Retina (tissue), 1 donor: ENCODE measurements at places on chromosomes 1 and 21.

DNA sequence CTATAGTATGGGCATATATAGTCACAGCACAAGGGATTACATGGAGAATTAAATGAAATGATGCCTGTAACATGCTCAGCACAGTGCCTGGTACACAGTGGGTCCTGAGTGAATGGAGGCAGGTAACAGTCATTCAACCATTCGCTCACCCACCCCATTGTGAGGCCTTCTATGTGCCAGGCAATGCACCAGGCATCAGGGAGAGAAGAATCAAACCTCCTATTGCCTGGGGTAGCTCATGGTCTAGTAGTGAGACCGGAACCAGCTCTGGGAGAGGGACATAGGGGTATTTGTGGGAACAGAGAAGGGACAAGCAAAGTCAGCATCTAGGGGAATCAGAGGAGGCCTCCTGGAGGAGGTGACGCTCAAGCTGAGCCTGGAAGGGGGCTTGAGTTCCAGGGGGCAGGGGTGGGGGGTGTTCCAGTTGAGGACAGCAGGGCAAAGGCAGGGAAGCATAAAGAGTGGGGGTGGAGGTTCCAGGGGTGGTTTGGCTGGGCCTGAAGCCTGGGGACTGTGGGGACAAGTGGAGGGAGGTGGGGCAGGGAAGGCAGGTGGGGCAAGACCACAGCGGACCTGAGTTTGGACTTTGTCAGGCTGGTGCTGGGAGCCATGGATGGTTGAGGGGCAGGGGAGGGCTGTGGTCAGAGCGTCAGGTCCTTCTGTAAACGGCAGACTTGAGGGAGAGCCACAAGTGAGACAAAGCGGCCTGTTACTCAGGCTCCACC lies 591.6 kb downstream of the PTPRU start:
- no peak for DNase-seq

DNA sequence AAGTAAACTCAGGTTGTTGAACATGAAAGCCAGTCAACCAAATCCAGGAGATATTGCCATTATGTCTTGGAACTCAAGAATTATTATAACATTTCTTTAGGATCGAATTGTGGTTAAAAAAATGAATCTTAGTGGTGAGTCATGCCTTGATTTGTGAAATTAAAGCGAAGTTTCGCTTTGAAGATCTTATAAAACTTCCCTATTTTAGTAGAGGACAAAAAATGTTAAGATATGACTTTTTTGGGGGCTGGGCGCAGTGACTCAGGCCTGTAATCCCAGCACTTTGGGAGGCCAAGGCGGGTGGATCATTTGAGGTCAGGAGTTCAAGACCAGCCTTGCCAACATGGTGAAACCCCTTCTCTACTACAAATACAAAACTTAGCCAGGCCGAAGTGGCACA lies 39.5 kb upstream of the PTBP2 start:
- no peak for DNase-seq

DNA sequence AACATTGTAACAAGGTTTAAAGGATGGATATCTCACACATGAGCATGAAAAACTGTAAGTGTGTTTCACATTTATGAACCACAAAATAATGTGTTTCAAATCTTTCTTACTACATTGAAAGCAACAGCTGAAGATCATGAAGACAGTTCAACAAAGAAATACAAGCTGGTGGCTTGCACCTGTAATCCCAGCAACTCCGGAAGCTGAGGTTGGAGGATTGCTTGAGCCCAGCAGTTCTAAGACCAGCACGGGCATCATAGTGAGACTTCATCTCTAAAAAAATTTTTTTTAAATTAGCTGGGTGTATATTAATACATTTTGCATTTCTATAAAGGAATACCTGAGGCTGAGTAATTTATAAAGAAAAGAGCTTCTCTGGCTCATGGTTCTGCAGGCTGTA lies 27.1 kb upstream of the C1orf198 start:
- DNase-seq: no peak

DNA sequence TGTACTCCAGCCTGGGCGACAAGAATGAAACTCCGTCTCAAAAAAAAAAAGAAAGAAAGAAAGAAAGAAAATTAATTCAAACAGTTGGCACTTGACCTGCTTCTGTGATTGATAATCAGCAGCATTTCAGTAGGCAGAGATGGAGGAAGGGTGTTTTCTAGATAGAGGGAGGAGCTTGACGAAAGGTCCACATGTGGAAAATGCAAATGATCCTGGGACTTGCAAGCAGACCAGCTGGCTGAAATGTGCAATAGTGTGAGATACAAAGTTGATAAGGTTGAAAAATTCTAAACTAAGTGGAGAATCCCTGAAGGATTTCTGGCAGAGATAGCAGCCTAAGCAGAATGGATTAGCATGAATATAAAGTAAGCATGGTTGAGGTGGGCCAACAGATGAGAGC lies 4.2 kb downstream of the ELAPOR1 start:
- no peak for DNase-seq

DNA sequence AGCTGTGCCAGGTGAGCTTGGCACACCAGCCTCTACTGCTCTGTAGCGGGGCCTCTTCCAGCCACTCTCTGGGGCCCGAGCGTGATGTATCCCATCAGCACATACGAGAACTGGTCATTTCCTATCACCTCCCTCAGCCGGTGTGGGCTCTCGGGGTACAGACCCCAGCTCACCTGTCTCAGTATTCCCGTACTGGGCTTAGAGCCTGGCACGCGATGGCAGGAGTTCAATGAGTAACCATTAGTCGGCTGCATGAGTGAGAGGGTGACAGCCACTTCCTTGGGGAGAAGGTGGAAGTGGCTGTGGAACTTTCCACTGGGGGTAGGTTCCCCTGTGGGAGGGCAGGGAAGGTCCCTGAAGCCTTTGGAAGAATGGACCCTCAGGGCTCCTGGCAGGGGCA lies 46.1 kb downstream of the ECE1 start:
- no peak for DNase-seq

- DNase-seq: peak; percentile 16
Measured at GRCh38 chr1:176364236-176364905, 98.6 kb upstream of the PAPPA2 start.

- no peak for DNase-seq
Measured at GRCh38 chr1:234923626-234924025, 205.0 kb downstream of the TOMM20 start.

DNA sequence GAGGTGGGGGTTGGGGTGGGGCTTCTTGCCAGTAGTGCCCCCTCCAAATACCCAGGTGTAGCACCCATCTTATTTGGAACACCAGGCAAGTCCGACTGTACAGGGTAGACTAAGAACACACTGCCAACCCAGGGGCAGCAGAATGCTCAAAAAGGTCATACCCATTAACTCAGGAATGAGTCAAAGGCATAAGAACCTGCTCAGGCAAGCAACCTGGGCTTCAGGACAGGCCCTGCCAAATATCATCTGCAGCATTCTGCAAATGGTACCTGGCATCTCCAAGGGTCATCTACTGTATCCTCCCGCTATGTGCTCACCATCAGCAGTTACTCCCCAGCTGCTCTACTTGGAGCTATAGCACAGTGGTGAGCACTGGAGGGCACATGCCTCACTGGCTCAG lies 19.4 kb downstream of the PEA15 start:
- no peak for DNase-seq

- no peak for DNase-seq
Measured at GRCh38 chr1:32759521-32759981, 57.0 kb upstream of the SYNC start.

- peak; percentile 68 for DNase-seq
Measured at GRCh38 chr1:34918977-34919561, 10.4 kb downstream of the DLGAP3 start.

DNA sequence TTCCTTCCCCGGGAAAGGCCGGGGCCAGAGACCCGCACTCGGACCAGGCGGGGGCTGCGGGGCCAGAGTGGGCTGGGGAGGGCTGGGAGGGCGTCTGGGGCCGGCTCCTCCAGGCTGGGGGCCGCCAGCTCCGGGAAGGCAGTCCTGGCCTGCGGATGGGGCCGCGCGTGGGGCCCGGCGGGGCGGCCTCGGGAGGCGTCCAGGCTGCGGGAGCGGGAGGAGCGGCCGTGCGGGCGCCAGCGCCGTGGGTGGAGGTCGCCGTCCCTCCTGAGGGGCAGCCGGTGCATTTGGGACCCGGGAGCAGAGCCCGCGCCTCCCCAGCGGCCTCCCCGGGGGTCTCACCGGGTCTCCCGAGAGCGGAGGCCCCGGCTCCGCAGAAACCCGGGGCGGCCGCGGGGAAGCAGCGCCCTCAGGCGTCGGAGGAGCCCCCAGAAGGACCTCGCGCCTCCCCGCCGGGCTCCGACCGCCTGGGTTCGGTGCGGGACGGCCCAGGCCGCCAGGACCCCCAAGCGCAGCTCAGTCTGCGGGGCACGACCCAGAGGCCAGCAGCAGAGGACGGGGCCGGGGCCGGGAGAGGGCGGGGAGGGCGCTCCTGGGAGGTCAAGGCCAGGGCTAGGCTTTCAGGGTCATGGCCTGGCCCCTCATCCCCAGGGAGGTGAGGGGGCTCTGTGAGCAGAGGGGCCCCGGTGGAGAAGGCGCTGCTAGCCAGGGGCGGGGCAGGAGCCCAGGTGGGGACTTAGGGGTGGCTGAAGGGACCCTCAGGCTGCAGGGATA lies 7.2 kb upstream of the SLX9 start:
- DNase-seq: peak; percentile 53

GRCh38 chr1:24827379-24828135 lies 82.3 kb downstream of the CLIC4 start:
- DNase-seq: no peak

DNA sequence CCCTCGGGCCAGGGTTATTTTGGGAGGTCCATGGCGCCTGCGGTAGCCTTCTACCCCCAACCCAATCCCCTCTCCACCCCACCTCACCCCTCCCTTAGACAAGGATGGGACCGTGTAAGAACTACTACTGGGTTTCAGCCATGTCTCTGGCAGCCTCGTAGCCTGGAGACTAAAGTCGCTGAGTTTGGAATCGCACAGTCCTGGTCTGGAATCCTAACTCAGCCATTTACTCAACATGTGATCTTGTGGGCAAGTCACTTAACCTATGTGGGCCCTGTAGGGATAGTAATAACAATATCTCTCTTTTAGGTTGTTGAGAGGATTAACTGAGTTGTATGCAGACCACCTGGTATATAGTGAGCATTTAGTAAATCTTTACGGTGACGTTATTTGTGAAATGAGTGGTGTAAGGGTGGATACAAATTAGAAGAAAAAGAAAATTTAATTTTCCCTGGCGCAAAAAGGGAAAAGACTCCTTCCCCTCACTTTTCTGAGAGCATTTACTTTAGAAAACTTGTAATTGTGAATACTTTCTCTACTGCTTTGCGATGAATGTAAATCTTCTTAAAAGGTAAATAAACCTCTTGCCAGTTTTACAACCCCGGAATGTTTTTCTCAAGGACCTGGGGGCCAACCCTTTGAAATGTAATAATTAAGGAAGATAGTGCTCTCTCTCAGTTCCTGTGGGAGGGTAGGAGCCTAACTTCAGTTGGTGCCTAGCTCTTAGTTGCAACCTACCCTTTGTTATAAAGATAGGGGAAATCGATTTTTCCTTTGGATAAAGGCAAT lies 615 bp upstream of the MRPS15 start:
- no peak for DNase-seq

DNA sequence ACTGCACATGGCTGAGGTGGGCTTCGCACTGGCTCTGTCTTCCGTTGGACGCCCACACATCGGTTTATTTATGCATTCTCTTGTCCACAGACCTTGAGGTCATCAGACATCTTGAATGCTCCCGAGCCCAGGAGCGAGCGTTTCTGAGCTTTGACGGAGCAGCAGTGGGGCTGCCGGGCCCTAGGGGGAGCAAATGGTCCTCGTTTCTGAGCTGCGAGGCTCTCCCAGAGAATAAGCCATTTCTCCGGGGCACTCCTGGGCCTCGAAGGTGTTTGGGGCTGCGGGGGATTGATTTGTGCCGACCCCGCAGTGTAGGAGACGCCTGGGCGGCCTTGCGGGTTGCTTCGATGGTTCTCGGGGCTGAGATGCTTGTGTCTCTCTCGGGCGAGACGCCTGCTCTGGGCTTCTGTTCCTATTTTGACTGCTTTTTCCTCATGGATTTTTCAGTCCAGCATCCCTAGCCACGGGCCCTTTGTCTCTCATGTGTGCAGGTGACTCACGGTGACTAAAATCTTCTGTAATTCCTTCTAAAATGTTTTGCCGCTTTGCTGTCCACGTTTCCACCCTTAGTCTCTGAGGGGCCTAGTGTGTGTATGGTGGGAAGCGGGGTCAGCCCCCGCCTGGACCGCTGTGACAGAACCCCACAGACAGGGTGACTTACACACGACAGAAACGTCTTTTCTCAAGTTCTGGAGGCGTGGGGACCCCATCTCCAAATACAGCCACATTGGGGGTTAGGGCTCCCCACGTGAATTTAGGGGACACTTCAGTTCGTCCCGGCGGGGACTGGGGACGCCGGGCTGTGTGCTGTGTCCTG lies 62.1 kb downstream of the FAAP20 start:
- DNase-seq: peak; percentile 78

DNA sequence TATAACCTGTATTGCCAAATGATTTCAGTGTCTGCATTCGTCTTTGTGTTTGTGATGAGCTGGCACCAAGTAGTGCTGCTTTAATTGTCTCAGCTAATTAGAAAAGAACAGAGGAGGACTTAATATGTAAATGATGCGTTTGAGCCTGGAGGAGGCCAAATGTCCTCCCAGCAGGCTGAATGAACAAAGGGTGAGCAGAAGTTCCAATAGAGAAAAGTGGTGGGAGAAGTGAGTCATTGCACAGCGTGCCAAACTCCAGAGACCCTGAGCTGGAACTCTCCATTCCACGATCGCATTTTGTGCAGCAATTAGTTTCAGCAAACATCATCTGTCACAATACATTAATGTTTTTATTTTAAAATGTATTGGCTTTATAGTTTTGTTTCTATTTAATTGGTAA lies 17.9 kb downstream of the ETV3L start:
- no peak for DNase-seq

DNA sequence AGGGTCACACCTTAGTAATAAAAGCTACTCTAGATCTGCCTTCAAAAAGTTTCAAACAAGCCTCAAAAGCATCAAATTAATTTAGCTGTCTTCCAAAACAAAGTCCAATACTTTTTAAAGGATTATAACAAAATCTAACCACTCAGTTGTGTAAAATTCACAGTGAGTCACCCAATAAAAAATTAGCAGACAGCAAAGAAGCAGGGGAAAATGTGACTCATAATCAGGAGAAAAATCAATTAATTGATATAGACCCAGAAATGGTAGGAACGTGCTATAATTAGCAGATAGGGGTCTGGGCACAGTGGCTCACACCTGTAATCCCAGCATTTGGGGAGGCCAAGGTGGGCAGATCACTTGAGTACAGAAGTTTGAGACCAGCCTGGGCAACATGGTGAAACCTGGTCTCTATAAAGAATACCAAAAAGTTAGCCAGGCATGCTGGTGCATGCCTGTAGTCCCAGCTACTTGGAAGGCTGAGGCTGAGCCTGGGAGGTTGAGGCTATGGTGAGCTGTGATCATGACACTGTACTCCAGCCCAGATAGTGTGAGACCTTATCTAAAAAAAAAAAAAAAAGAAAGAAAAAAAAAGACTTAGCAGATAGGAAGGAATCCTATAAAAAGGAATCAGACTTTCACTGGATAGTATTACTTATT lies 8.1 kb upstream of the MYOG start:
- no peak for DNase-seq
